Endothelial cell (in vitro differentiated cells): ENCODE measurements at places on chromosomes 5 and 9.

DNA sequence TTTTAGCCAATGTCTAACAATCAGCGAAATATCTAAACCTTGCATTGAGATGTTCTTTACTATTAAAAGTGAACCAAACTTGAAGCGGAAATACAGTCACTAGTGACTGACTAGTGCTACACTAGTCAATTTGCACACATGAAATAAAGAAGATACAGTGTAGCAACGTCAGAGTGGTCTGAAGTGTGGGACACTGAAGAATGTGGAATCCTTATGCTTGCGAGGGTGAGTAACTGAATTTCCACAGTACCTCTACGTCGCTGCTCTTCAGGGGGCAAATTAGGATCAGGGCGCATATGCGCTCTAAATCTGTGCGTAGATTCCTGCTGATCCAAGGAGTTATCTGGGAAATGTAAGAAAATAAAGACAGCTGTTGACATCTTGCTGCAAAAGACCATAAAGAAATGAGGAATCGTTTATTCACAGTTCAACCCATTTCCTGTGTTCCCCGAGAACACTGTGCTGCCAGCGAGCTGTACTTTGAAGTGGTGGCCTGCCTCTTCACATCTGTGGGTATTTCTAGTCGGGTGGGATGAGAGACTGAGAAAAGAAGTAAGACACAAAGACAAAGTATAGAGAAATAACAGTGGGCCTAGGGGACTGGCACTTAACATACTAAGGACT is 39.8 kb upstream of the FLT4 start:
- DNase-seq = no peak

DNA sequence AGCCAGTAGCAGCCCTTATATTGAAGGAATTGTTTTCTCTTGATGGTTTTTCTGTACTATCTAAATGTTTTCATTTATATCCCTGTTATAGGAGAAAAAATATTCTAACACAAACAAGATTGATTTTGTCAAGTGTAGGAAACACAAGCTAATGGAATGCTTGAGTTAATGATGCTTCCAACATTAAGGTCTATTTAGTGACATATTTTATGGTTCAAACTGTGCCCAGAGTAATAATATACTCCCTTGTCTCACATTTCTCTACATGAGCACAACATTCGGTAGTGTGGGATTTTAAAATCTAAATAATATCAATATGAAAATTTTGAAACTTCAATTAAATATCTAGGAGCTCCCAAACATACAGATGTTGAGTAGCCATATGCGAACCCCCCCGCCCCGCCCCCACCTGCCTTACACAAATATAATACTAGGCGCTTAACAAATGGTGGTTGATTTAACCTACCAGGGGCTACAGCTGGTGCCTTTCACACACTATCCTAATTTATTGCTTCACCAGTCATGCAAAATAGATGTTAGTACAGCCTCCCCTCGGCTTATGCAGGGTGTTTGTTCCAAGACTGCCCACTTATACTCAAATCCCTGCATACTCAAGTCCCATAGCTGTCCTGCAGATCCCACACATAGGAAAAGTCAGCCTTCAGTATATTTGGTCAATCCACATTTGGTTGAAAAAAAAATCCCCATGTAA is 124.1 kb upstream of the ACO1 start:
- DNase-seq = no peak

DNA sequence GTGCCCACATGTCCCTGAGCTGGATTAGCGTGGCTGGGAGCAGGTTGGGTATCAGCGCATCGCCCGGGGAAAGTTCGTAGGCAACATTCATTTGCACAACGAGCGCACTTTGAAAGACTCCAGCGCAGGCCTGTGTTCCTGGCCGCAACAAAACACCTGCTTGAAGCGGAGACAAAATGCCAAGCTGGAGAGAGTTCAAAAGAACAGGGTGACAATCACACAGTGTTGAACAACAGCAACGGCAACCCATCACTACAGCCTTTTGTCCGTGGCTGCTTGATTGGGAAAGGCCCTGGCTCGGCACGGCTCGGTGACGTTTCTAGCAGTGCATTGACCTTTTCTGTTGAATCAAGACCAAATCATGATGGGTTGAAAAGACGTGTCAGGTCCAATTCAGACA is 336.3 kb downstream of the IRX1 start:
- no peak for DNase-seq

GRCh38 chr9:5953743-5954707 is 61.4 kb downstream of the RANBP6 start:
- no peak for DNase-seq

GRCh38 chr5:79107020-79107796 is 4.4 kb upstream of the BHMT start:
- no peak for DNase-seq

GRCh38 chr9:6576987-6577386 is 68.5 kb downstream of the GLDC start:
- no peak for DNase-seq

DNA sequence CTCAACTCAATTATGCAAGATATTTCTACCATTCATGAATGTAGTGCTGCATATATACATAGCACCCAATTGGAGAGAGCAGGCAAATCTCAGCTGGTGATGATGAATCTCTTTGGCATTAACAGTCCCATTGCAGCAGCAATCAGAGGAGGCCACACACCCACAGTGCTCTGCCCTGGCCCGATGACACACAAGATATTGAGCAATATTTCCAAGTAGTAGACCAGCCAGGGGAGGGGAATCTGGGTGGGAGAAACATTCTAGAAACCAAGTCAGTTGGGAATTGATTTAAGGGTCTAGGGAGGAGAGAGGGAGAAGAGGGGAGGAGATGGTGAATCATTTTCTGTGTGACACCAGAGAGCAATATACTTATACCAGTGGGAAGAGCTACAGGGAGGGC is 14.9 kb upstream of the C5orf63 start:
- no peak for DNase-seq
